ENCODE measurements at places on chromosomes 3 and 15.

- no peak for DNase-seq
Measured at GRCh38 chr3:36933540-36934296, 11.1 kb downstream of the TRANK1 start.

DNA sequence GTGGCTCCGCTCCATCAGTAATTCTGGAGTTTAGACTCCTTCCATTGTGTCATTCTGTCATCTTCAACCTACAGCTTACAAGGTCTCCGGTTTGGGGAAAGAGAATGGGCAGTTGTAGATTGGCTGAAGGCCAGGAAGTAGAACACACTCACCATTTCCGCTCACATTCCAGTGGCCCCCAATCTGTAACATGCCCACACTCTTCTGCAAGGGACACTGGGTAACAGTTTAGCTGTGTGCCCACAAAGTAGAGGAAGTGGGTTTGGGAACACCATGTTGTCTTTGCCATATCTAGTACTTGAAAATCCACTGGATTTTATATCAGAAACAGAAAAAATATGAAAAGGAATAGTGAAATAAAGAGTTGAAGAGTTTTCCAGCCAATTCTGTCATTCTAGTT is 153.5 kb downstream of the SV2B start:
- DNase-seq = no peak

- DNase-seq = no peak
Measured at GRCh38 chr3:163368168-163368567, 1710.1 kb downstream of the SI start.

GRCh38 chr3:58082047-58082446 is 73.8 kb downstream of the FLNB start:
- DNase-seq = no peak

GRCh38 chr3:197547306-197548011 is 8.3 kb downstream of the BDH1 start:
- no peak for DNase-seq

DNA sequence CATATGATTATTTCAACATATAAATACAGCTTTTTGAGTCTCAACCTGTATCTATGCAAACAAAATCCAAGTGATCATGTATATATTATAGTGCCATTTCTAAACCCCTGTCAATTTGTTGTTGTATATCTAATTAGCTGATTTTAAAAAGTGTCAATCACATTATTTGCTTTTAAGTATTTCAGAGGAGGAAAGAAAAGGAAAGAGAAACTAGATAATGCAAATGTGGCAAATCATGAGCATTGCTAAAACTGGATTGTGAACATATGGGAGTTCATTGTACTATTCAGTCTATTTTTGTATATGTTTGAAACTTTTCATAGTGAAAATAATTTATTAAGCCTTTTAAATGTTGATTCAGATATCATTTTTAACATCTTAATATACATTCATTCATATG is 190.7 kb downstream of the ZIC4 start:
- no peak for DNase-seq

- DNase-seq = no peak
Measured at GRCh38 chr3:83065851-83066460, 1304.5 kb upstream of the GBE1 start.

GRCh38 chr3:115943579-115943978 is 320.3 kb downstream of the GAP43 start:
- DNase-seq = no peak

DNA sequence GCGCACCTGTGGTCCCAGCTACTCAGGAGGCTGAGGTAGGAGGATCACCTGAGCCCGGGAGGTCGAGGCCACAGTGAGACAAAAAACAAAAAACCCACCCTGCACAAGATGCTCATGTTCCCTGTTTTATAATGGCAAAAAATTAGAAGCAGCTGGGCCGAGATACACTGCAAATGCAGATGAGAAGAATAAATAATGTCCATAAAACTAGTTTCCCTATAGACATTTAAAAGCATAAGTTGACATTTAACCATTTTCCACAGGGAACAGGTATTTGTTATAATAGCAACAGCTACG is 537 bp upstream of the SCAP start:
- DNase-seq = no peak

- DNase-seq = no peak
Measured at GRCh38 chr3:8970971-8971589, 7.8 kb upstream of the RAD18 start.

DNA sequence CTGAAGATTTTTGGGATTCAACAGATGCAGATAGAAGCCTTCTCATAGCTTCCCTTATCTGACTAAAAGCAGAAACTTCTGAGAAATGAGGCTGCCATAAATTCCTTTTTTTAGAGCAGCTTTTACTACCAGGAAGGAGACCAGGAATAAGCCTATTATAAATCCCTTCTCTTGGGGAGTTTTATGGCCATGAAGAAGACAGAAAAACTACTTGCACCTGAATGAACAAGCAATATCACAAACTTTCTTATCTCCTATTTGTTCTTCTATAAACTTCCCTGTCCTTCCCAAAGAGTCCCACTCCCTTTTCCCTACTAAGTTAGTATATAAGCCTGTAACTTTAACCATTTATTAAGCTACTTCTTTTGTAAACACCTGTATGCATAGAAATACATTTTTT is 603.1 kb downstream of the NSUN3 start:
- no peak for DNase-seq

- no peak for DNase-seq
Measured at GRCh38 chr3:79085171-79085570, 682.6 kb downstream of the ROBO1 start.

- no peak for DNase-seq
Measured at GRCh38 chr3:105385179-105385578, 18.5 kb downstream of the ALCAM start.

GRCh38 chr3:10725067-10725466 is 91.0 kb upstream of the SLC6A11 start:
- no peak for DNase-seq

DNA sequence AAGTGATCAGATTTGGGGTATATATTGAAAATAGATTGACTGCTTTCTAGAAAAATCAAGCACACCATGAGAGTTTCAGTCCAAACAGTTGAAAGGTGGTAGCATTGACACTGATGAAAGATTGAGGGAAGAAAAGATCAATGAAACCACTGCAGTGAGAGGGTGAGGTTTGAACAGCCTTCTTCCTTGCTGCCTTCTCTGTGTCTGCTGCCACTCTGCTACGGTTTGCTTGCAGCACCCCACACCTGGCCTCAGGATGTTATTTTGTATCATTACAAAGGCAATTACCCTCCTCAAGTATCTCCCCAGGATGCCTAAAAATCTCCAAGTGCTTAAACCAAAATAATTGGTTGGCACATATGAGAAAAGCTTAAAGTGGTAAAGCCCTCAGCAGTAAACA is 683.6 kb upstream of the ARPP21 start:
- DNase-seq = no peak

DNA sequence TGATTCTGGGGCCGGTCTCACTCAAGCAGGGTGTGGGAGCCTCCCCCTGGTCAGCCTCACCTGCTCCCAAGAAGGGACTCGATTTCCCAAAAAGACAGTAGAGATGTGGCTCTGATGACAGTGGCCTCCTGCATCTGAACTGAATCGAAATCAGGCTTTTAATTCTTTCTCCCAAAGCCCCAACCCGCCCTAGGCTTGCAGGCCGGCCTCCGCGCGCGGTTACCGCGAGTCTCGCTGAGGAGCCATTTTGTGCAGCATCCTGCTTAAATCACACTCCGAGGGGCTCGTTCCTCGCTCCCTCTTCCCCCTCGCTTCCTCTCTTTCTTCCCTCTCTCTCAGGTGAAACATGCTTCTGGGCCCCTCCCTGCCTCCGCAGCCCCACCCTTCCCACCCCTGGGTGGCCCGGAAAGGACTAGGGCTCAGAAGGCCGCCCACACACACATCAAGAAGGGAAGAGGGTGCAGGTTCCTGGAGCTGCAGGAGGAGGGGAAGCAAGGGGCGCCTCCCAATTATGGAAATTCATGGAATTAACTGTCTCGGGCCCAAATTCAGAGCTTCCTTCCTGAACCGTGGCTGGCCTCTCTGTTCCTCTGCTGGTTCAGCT is 30.9 kb upstream of the POLG start:
- DNase-seq = no peak

GRCh38 chr15:58213587-58214338 is 75.6 kb downstream of the AQP9 start:
- DNase-seq = no peak

GRCh38 chr3:23395115-23395514 is 192.0 kb downstream of the UBE2E2 start:
- DNase-seq = no peak

DNA sequence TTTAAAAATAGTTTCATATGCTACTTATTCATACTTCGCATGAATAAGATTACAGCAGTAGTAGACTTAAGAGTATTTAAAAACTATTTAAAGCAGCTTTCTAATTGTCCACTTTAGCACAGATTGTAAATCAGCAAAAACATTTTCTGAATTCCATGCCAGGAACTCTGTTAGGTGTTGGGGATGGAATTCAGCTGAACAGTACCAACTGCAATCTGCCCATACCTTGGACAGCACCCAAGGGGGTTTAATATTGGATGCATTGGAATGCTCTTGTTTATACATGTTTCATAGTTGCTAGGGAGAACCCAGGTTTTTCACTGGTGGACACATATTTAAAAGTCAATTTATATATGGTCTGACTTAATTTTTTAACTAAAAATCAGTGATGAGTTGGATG is 74.8 kb downstream of the PPM1L start:
- DNase-seq = no peak

- DNase-seq = no peak
Measured at GRCh38 chr3:188754267-188754666, 417.5 kb upstream of the TPRG1 start.

DNA sequence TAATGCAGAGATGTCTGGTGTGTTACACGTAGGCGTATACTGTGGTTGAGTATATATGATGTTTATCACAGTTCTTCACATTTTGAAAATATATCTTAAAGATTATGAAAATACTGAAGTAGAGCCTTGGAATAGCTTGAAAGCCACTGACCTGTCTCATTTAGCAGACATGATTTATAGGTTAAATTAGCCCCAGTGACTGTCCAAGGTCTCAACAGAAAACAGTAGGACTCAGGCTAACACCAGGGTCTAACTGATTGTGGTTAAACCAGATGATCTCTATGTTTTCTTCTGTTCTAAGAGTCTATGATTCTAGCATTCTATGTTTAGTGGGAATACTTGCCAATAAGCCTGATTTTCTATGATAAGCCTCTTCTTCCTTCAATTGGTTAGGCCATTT is 166.4 kb upstream of the NR2E3 start:
- no peak for DNase-seq

Measured in NCI-H2081 treated with DMSO at 0.1 percent for 48 hours (cell line).